Uterine smooth muscle cell (primary cell): ENCODE measurements at places on chromosomes 5 and 9. TPM values are rescaled to one million over a fixed set of nuclear protein-coding genes. Genes with fewer than 3 reads are reported as not detected.

The PCDH12 gene
- under 0.01 and 0.11 TPM in 2 replicates for total RNA-seq

The SEMA6A gene
- 0.12 and 0.44 TPM in 2 replicates for total RNA-seq

The TLX3 gene
- total RNA-seq: not detected in 2 replicates

The TSC1 gene
- 46.7 and 48.6 TPM in 2 replicates for total RNA-seq

The ENTPD8 gene
- total RNA-seq: under 0.01 and 0.12 TPM in 2 replicates

The TLE1 gene
- 43.7 and 46.6 TPM in 2 replicates for total RNA-seq

The C5 gene
- 8.0 and 9.1 TPM in 2 replicates for total RNA-seq

The UHRF2 gene
- total RNA-seq: 102 and 103 TPM in 2 replicates

The KIAA1958 gene
- 1.7 and 3.7 TPM in 2 replicates for total RNA-seq

The FIBCD1 gene
- 1.4 and 2.1 TPM in 2 replicates for total RNA-seq

The BAAT gene
- under 0.01 TPM in 2 replicates for total RNA-seq

The NMUR2 gene
- under 0.01 TPM in 1 of 2 replicates, not detected in the other for total RNA-seq

The TMEM232 gene
- 1.9 and 2.0 TPM in 2 replicates for total RNA-seq

The EGFLAM gene
- 0.75 and 1.1 TPM in 2 replicates for total RNA-seq

The ADGRD2 gene
- total RNA-seq: not detected in 2 replicates

The OR13C9 gene
- total RNA-seq: not detected in 2 replicates

The GABBR2 gene
- 0.11 and 0.12 TPM in 2 replicates for total RNA-seq

The IL7R gene
- total RNA-seq: 4.9 and 20.7 TPM in 2 replicates

The TTC23L gene
- under 0.01 TPM in 1 of 2 replicates, not detected in the other for total RNA-seq

The ACOT12 gene
- 0.37 and 0.89 TPM in 2 replicates for total RNA-seq

The LOX gene
- total RNA-seq: 22.4 and 58.0 TPM in 2 replicates

The DNAI1 gene
- 0.11 and 0.12 TPM in 2 replicates for total RNA-seq

The NME5 gene
- 1.7 and 3.4 TPM in 2 replicates for total RNA-seq

The ARID3C gene
- total RNA-seq: 0.12 and 0.22 TPM in 2 replicates

The AIF1L gene
- 0.11 and 0.25 TPM in 2 replicates for total RNA-seq

The SARDH gene
- total RNA-seq: 4.2 and 13.7 TPM in 2 replicates

The PDGFRB gene
- total RNA-seq: 94.2 and 160 TPM in 2 replicates

The ABO gene
- total RNA-seq: under 0.01 TPM in 1 of 2 replicates, not detected in the other

The CDKN2B gene
- total RNA-seq: 12.0 and 24.9 TPM in 2 replicates

The CAMSAP1 gene
- total RNA-seq: 22.5 and 23.1 TPM in 2 replicates

The LCN6 gene
- total RNA-seq: not detected in 2 replicates

The KLF4 gene
- 3.3 and 10.9 TPM in 2 replicates for total RNA-seq

The PIP5K1B gene
- total RNA-seq: under 0.01 TPM in 1 of 2 replicates, not detected in the other

The CCDC183 gene
- 0.37 TPM in 1 of 2 replicates, not detected in the other for total RNA-seq

The CARTPT gene
- total RNA-seq: not detected in 2 replicates

The RASEF gene
- total RNA-seq: 5.6 and 6.0 TPM in 2 replicates

The IRX1 gene
- not detected in 2 replicates for total RNA-seq

The SOX30 gene
- 0.12 TPM in 1 of 2 replicates, not detected in the other for total RNA-seq

The LMX1B gene
- total RNA-seq: not detected in 2 replicates

The BNC2 gene
- total RNA-seq: 31.4 and 33.9 TPM in 2 replicates

The LNPEP gene
- 36.7 and 38.1 TPM in 2 replicates for total RNA-seq

The LRSAM1 gene
- 13.5 and 16.5 TPM in 2 replicates for total RNA-seq

The PRRX2 gene
- total RNA-seq: 2.0 and 3.8 TPM in 2 replicates
